Activated CD4-positive, alpha-beta T cell treated with anti-CD3 and anti-CD28 coated beads, Interleukin-2, amount 50 U/mL, for 24 hours (primary cell): ENCODE measurements at places on chromosomes 6 and 20.

GRCh38 chr20:14067603-14068002 lies 72.3 kb downstream of the MACROD2 start:
- DNase-seq = no peak

- no peak for DNase-seq
These were observed 58.5 kb downstream of the DLL1 start for GRCh38 chr6:170232186-170233002.

GRCh38 chr20:31608251-31608945 lies 3.3 kb downstream of the ID1 start:
- no peak for DNase-seq

DNA sequence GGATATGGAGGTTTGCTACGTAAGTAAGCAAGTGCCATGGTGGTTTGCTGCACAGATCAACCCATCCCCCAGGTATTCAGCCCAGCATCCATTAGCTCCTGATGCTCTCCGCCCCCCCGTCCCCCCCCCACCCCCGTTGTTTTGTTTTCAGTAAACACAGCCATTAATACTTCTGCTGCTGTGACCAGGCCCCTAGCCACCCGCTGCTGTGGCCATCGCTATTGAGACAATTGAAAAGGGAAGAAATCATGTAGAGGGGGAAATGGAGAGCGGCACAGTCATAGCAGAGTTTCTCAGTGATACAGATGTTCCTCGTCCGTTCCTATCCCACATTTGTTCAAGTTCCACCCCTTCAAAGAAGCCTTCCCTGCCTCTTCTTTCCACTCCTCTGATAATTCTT lies 24.9 kb downstream of the SLC35D3 start:
- DNase-seq = no peak

- no peak for DNase-seq
These were observed 80.8 kb upstream of the PTPN1 start for GRCh38 chr20:50429412-50429811.

DNA sequence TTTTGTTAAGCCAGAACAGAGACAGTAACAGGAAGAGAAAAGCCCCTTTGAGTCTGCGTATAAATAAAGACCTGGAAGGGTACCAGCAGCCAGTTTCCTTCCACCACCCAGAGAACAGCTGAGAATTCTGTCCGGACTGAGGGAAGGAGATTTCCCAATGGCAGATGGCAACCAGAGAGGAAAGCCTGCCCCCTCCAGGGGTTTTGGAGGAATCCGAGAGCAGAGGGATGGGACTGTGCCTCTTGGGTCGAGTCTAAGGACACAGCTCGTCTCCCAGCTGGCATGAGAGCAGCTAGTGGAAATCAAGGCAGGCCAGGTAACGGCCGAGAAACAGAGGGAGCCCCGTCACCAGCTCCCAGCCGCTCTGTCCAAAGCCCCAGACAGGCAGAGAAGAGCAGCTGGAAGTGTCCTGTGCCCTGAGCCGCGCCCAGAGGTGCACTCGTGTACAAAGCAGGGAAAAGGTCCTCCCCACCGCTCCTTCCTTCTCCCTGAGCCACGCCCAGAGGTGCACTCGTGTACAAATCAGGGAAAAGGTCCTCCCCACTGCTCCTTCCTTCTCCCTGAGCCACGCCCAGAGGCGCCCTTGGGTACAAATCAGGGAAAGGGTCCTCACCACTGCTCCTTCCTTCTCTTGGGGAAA lies 134.0 kb upstream of the SNX9 start:
- DNase-seq = no peak

GRCh38 chr6:169976301-169977081 lies 225.1 kb downstream of the ERMARD start:
- no peak for DNase-seq

DNA sequence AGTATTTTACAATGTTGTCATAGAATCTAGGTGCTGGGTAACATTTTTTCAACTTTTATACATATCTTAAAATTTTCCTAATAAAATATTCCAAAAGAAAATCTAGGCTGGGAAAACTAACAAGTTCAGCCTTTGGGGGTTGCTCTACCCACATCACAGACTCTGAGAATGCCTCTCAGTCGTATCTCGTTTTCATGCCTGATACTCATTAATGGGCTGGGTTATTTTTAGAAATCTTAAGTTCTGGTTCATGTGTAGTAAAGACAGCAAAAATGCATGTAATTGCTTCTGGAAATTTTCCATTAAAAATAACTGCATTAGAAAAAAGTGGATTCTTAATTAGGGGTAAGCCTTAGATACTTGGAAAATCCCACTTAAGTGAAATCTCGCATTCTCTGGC lies 149.3 kb downstream of the SLC24A3 start:
- no peak for DNase-seq

DNA sequence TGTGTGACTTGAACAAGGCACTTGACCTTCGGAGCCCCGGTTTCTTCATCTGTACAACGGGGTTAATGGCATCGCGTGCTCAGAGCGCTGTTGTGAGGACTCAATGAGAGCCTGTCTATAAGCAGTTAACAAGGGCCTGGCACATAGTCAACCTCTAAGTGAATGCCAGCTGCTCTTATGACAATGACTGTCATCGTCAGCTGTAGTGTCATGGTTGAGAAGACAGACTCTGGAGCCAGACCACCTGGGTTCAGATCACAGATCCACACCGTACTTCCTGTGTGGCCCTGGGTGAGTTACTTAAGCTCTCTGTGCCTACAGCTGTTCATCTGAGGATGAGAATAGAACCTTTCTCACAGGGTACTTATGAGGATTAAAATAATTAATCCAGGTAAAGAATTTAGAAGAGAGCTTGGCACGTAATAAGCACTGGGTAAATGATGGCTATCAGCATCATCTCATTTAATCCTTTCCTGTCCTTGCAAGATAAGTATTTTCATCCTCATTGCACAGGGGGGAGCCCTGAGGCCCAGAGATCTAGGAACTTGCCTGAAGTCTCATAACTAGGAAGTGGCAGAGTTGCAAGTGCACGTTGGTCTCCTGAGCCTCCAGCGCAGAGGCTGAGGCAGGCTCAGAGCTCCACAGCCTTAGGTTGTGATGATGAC lies 105.3 kb downstream of the EYA2 start:
- no peak for DNase-seq

DNA sequence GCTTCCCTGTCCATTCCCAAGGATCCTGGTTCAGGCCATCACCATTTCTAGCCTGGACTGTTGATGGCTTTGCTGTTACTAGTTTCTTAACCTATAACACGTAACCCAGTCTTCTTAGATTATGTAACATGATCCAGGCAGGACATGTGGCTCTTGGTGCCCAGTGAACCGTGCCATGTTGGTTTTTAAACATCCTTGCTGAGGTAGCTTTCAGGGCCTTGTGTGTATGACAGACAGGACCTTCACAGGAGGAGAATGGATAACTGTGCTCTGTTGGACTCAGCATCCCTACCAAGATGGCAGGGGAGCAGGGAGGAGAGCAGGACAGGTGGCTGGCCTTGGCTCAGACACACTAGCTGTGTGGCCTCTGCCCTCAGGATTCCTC lies 46.8 kb downstream of the PANK2 start:
- DNase-seq = no peak
